ENCODE measurements at places on chromosomes 16 and 17. TPM values are rescaled to one million over a fixed set of nuclear protein-coding genes. Genes with fewer than 3 reads are reported as not detected.

Gene RHBDL3
- total RNA-seq: 0.39 TPM

Gene AATK
- 0.61 TPM for total RNA-seq

Gene PRPF8
- 554 TPM for total RNA-seq

Gene PRSS53
- total RNA-seq: 7.2 TPM

Gene TMIGD1
- not detected for total RNA-seq

Gene SEPTIN12
- total RNA-seq: not detected

Gene CTDNEP1
- total RNA-seq: 120 TPM

Gene KRT36
- not detected for total RNA-seq

Gene SCN4A
- total RNA-seq: 0.15 TPM

Gene RDM1
- total RNA-seq: not detected

Gene MC1R
- 11.2 TPM for total RNA-seq

Gene MON1B
- 62.3 TPM for total RNA-seq

Gene PRCD
- total RNA-seq: not detected

Gene MYH1
- not detected for total RNA-seq

Gene OR3A3
- not detected for total RNA-seq

Gene TEX19
- not detected for total RNA-seq

Gene DNAAF1
- 2.2 TPM for total RNA-seq

Gene SLC5A11
- total RNA-seq: 0.76 TPM

Gene GPR142
- not detected for total RNA-seq

Gene MLKL
- total RNA-seq: 26.9 TPM

Gene CDH1
- not detected for total RNA-seq

Gene BCO1
- total RNA-seq: not detected

Gene NLGN2
- total RNA-seq: 1.5 TPM

Gene MEOX1
- 0.51 TPM for total RNA-seq

Gene USP7
- total RNA-seq: 198 TPM

Gene SLFN12
- 4.2 TPM for total RNA-seq

Gene PRRT2
- total RNA-seq: 4.6 TPM

Gene GRIN2A
- not detected for total RNA-seq

Gene CAPN15
- total RNA-seq: 55.6 TPM

Gene NPIPB4
- total RNA-seq: 286 TPM

Gene RAB26
- not detected for total RNA-seq

Gene HAP1
- 0.15 TPM for total RNA-seq

Gene ZFP1
- 10.5 TPM for total RNA-seq

Gene CDK5R1
- total RNA-seq: 5.1 TPM

Gene TXNDC11
- total RNA-seq: 55.1 TPM

Gene FKBP10
- 0.48 TPM for total RNA-seq

Gene KRT10
- 35.3 TPM for total RNA-seq

Gene MYO1D
- 7.8 TPM for total RNA-seq

Gene LGALS9B
- total RNA-seq: not detected

Gene KRT25
- total RNA-seq: not detected

Gene FOXL1
- not detected for total RNA-seq

Gene GLP2R
- total RNA-seq: not detected

Gene USH1G
- total RNA-seq: not detected

Gene CCL15
- not detected for total RNA-seq

Gene NOG
- total RNA-seq: 16.3 TPM

Gene COX10
- 30.9 TPM for total RNA-seq

Gene ZBTB4
- 49.8 TPM for total RNA-seq

Gene MSLN
- total RNA-seq: not detected

Gene ZNF48
- total RNA-seq: 6.0 TPM

Gene CCDC154
- total RNA-seq: 8.9 TPM

Gene SAMD14
- total RNA-seq: not detected

Gene UTS2R
- total RNA-seq: not detected

Gene PRSS36
- total RNA-seq: 0.13 TPM

Gene ZSCAN10
- total RNA-seq: not detected

Gene KCNJ18
- not detected for total RNA-seq

Gene RNF222
- total RNA-seq: 0.08 TPM

Data from naive thymus-derived CD4-positive, alpha-beta T cell (primary cell).